ENCODE measurements at places on chromosomes 5 and 9.

DNA sequence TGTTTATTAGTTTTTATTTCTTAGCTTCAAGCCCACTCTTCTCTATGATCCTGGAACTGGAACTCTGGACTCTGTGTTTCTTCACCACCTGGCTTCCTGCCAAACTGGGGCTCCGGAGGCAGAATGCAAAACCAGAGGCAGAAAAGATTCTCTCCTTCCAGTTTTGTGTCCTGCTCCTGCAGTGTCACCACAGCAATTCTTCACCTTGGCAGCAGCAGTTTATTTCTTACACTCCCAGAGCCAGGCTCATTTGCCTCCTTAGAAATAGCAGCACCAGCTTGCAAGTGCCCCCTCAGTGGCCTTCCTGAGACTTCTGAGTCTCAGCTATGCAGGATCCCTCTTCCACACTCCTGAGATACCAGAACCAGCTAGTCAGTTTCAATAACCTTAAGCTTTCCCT is 26.7 kb upstream of the CAMK4 start:
- no peak for DNase-seq

GRCh38 chr9:134027561-134027960 is 2.3 kb downstream of the BRD3OS start:
- no peak for DNase-seq

- DNase-seq = no peak
These were observed 21.2 kb downstream of the COL15A1 start for GRCh38 chr9:98964911-98965336.

DNA sequence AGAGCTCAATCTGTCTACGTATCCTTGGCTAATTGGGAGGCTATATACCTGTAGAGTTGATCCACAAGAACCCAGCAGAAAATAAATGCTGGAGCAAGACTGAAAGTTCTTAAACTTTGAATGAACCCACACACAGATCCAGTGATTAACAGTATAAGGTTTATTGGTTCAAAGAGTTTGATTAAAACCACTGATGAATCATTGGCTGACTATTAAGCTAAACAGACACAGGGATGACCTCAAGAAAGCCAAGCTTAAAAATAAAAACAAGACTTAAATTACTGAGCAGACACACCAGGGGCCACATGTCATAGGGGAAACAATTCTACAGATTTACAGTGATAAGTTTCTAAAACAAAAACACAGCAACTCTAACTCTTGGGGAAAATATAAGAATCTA is 163.6 kb downstream of the SPATA31D1 start:
- no peak for DNase-seq

GRCh38 chr5:126855266-126855665 is 78.3 kb downstream of the LMNB1 start:
- DNase-seq = no peak

DNA sequence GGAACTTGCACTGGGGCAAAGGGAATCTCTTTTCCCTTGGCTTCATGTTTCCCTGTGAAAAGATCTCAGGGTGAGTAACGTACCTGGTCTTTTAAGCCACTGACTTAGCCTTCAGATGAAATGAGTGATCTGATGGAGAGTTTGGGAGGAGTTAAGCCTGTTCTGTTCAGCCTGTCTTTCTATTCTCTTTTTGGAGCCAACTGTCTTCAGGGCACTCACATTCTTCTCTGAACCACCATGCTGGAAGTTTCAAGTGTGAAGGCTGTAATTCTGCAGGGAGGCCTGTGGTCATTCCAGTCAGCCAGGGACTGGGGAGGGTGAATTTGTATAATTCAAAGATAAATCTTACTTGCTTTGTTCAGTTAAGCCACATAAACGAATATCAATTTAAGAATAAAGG is 722.2 kb upstream of the SEMA6A start:
- DNase-seq = no peak

- DNase-seq = no peak
These were observed 27.1 kb downstream of the NANS start for GRCh38 chr9:98083566-98084183.
